ENCODE measurements at places on chromosomes 16 and 17. TPM values are rescaled to one million over a fixed set of nuclear protein-coding genes. Genes with fewer than 3 reads are reported as not detected.

DNA sequence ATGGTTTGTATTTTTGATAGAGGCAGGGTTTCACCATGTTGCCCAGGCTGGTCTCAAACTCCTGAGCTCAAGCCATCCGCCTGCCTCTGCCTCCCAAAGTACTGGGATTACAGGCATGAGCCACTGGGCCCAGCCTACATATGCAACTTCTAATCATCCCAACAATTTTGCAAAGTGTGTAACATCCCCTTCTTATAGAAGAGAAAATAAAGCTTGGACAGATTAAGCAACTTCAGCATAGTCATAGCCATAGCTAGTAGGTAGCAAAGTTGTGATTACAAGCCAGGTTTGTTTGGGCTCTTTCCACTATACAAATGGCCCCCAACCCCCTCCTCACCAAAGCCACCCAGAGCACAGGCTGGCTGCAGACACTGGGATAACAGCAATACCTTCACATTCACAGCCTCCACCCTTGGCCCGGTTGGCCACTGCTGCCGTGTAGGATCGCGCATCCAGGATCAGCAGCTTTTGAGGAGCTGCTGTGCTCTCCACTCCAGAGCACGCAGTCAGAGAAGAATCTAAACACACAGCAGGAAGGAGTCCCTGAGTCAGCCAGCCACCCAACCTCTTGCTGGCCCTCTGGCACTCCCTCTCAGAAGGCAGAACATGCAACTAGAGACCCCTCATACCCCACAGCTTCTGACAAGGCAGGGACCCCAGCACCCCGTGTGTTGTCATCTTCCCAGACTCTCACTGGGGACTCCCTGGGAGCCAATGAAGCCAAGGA lies 7.9 kb downstream of the MTMR4 start:
- no peak for DNase-seq

- DNase-seq: no peak
Observed at GRCh38 chr16:50061326-50061725, 4.4 kb upstream of the HEATR3 start.

DNA sequence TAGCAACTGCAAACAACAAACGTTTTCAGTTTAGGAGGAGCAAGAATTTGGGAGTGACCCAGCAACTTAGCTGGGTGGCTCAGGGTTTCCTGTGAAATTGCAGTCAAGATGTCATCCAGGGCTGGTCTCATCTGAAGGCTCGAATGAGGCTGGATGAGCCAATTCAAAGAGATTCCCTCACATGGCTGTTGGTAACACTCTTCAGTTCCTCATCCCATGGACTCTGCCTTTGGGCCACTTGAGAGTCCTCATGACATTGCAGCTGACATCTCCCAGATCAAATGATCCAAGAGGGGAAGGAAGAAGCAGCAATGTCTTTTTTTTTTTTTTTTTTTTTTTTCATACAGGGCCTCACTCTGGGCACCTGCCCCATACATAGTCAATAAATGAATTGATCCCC lies 26.3 kb downstream of the UBALD1 start:
- DNase-seq: no peak

GRCh38 chr17:60729854-60730253 lies 52.2 kb downstream of the BCAS3 start:
- DNase-seq: no peak

DNA sequence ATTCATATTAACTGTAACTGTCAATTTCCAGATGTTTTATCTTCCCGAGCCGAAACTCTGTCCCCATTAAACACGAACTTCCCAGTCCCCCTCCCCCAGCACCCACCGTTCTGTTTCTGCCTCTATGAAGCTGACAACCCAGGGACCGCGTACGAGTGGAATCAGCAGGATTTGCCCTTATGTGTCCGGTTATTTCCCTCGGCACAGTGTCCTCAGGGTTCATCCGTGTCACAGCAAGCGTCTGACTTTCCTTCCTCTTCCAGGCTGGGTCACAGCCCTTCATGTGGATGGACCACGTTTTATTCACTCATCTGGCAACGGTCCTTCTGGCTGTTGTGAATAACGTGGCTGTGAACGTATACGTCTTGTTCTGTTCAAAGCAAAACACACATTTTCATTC lies 31.3 kb downstream of the METRNL start:
- no peak for DNase-seq

GRCh38 chr17:69198238-69198637 lies 30.4 kb downstream of the ABCA10 start:
- no peak for DNase-seq

DNA sequence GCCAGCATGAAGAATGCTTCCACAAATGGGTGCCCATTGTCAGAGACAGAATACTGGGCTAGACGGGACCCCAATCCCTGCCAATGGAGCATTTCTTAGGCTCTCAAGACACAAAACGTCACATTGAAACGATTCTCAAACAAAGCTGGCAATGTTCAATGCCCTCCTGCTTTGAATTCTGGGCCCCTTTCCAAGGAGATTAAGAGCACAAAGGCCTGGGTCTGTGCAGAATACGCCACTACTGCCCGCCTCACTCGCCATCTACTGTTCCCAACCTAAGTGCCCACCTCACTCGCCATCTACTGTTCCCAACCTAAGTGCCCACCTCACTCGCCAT lies 9.7 kb downstream of the CFAP20 start:
- no peak for DNase-seq

The OTOA gene
- total RNA-seq: 0.39 TPM
